ENCODE measurements at places on chromosomes 5 and 9. TPM values are rescaled to one million over a fixed set of nuclear protein-coding genes. Genes with fewer than 3 reads are reported as not detected.

CEL gene
- 0.70 TPM for total RNA-seq

F2RL2 gene
- 12.0 TPM for total RNA-seq

CDKN2B-AS1 gene
- not detected for total RNA-seq

ABCA1 gene
- total RNA-seq: 44.3 TPM

FUT7 gene
- total RNA-seq: not detected

HAND1 gene
- total RNA-seq: not detected

LRRC14B gene
- total RNA-seq: not detected

PCDHB12 gene
- total RNA-seq: under 0.01 TPM

CRHBP gene
- total RNA-seq: not detected

GPX3 gene
- 133 TPM for total RNA-seq

CER1 gene
- total RNA-seq: not detected

SMIM33 gene
- not detected for total RNA-seq

SPATA6L gene
- total RNA-seq: 1.0 TPM

PLAC8L1 gene
- not detected for total RNA-seq

ODF2 gene
- 19.8 TPM for total RNA-seq

ABCA2 gene
- total RNA-seq: 14.5 TPM

PELO gene
- 18.9 TPM for total RNA-seq

TOR2A gene
- total RNA-seq: 19.6 TPM

PCDHA5 gene
- total RNA-seq: under 0.01 TPM

DRD1 gene
- total RNA-seq: not detected

CTXN3 gene
- not detected for total RNA-seq

DNAH5 gene
- 0.77 TPM for total RNA-seq

SLC46A2 gene
- total RNA-seq: not detected

PRLR gene
- total RNA-seq: 2.4 TPM

LECT2 gene
- total RNA-seq: not detected

WDR31 gene
- 1.6 TPM for total RNA-seq

WDR38 gene
- total RNA-seq: not detected

CHSY3 gene
- 12.7 TPM for total RNA-seq

EPB41L4B gene
- total RNA-seq: 0.35 TPM

CSNK1G3 gene
- 45.0 TPM for total RNA-seq

SLC4A9 gene
- total RNA-seq: under 0.01 TPM

LYSMD3 gene
- 7.6 TPM for total RNA-seq

PROB1 gene
- total RNA-seq: 1.5 TPM

SPINK6 gene
- not detected for total RNA-seq

CCNO gene
- total RNA-seq: not detected

All from pericardium fibroblast (primary cell).